Activated naive CD8-positive, alpha-beta T cell treated with anti-CD3 and anti-CD28 coated beads, Interleukin-2, amount 50 U/mL, for 16 hours (primary cell): ENCODE measurements at places on chromosomes 2 and 18.

- no peak for DNase-seq
Measured at GRCh38 chr18:23542461-23542860, 39.1 kb downstream of the RMC1 start.

DNA sequence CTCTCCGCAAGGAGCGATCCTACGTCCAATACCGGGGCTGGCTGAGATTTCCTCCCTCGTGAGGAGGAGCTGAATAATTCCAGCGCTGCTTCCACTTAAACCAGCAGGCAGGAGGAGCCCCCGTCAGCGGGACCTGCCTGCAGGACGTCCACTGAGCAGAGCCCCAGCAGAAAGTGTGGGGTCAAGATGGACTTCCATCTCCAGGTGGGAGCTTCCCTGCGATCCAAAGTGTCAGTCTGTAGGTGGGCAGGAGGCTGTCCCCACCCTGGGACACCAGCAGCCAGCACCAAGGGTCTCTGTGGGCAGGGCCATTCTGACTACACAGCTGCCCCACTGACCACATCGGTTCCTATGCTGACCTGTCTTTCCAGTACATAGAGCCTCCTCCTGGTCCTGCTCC is 462 bp upstream of the OTOS start:
- no peak for DNase-seq

DNA sequence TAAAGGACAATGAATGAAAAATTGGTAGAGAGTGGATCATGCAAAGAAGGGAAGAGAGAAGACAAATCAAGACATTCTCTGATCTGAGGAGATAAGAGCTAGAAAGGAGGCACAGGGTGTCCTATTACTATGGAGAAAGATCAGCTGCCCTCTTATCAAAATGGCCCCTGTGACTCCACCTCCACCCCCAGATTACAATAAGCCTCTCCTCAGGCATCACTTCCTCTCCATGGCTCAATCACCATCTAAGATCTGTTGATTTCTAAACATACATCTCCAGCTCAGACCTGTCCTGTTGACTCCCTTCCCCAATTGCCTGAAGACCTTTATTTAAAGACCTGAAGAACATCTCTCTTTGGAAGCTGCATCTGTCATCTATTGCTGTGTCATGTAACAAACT is 43.2 kb downstream of the SP100 start:
- no peak for DNase-seq

DNA sequence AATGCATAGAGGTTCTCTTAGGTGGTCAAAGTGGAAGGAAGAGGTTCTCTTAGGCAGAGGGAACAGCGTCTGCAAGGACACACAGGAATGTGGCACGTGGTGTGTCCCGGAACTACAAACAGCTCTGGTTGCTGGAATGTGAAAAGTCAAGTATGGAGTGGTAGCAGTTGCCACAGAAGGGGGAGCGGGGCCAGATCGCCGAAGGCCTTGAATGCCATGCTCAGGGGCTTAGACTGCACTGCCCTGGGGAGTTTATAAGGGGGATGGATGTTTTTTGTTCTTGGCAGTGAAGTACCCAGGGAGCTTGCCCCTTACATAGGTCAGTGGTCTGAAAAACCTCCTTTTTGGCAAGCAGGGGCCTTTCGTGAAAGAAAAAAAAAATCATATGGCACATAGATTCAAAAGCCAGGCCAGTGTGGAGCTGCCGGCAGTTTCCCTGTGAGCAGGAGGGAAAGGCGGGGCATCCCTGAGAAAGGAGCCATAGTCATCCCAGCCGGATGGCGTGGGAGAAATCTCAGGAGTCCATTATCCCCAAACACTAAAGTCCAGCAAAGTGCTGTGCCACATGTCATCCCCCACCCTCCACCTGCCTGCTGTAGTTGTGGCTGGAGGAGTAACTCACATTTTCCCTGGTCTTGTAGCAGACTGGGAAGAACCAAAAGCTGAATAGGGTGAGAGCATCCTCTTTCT is 45.4 kb downstream of the GORASP2 start:
- DNase-seq: no peak

- DNase-seq: no peak
Measured at GRCh38 chr18:36977121-36977520, 148.2 kb downstream of the KIAA1328 start.

- DNase-seq: no peak
Measured at GRCh38 chr2:101087638-101088037, 63.5 kb downstream of the TBC1D8 start.

DNA sequence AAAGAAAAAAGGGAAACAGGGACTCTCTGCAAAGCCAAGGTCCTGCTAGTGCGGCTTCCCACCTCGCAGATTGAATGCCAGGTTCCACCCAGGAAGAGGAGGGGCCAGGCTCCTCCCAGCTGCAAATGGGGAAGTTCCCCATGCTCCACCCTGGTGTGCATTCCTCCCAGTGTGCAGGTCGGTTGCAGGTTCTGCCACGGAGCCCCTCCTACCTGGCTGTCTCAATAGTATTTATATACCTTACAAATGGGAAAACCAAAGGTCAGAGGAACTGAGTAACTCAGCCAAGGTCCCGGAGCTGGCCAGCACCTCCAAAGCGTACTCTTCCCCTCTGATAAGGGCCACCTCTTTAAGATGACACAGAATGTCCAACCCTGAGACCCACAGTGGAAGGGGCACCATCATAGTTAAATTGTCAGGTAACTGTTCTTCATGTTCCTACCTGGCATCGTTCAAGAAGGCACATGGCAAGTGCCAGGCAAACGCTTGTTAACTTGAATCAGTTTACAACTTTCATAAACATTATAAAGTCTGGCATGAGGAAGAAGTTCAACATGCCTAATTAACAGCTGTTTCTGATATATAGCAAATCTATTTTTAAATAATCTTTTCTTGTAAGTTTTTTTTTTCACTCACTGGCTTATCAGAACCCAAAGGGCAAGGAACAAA is 35.5 kb downstream of the POU3F3 start:
- no peak for DNase-seq

GRCh38 chr18:48917579-48918517 is 32.9 kb downstream of the SMAD7 start:
- no peak for DNase-seq

DNA sequence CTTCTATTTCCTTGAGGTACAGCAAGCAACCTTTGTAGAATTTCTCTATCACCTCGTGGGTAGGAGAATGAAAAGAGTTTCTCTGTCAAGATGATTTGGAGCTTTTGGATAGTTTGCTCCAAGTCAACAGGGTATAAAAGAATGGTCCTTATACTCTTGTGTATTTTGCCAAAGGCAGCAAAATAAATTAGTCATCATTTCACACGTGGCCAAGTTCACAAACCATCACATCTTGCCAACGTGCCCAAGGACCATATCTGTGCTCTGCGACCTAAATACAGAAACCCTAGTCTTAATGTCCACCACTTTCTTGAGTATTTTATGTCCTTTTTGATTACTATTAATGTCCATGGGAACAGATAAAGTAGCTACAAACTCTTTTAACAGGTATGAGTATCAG is 262.9 kb downstream of the AFF3 start:
- no peak for DNase-seq

DNA sequence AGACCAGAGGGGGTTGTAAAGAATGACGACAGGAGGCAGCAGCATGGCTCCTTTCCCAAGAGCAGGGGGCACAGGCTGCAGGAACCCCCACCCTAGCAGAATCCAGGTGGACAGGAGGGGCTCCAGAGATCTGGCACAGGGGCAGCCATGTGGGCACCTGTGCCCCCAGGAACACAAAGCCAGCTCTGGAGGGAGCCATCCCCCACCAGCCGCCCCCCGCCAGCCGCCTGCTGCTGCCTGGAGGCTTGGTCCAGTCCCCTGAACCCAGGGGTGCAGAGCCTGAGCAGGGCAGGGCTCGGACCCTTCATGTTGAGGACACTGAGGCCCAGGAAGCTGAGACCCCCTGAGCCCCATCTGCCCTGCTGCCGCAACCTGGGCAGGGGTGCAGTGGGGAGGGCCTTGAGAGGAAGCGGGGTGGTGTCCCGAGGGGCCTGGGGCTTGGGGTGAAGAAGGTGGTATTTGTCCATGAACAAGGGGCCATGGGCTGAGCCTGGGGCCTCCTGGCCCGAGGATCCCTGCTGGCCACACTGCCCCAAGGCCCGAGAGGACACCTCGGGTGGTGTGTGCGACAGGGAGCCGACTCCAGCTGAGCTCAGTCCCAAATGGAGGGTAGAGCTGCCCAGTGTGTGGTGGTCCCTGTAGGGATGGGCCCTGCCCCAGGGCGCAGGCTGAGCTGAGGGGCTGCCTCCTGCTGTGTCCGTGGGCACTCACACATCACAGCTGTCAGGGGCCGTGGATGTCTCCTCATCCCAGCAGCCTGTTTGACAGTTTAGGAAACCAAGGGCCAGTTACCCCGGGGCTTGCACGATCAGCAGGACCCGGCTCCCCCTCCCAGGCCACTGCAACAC is 39.8 kb upstream of the SNED1 start:
- DNase-seq: no peak

GRCh38 chr2:178450524-178450773 is 526 bp downstream of the PRKRA start:
- DNase-seq: no peak

- DNase-seq: no peak
Measured at GRCh38 chr2:240387669-240388358, 47.6 kb upstream of the GPC1 start.

GRCh38 chr2:17429130-17429529 is 89.1 kb downstream of the RAD51AP2 start:
- DNase-seq: no peak

DNA sequence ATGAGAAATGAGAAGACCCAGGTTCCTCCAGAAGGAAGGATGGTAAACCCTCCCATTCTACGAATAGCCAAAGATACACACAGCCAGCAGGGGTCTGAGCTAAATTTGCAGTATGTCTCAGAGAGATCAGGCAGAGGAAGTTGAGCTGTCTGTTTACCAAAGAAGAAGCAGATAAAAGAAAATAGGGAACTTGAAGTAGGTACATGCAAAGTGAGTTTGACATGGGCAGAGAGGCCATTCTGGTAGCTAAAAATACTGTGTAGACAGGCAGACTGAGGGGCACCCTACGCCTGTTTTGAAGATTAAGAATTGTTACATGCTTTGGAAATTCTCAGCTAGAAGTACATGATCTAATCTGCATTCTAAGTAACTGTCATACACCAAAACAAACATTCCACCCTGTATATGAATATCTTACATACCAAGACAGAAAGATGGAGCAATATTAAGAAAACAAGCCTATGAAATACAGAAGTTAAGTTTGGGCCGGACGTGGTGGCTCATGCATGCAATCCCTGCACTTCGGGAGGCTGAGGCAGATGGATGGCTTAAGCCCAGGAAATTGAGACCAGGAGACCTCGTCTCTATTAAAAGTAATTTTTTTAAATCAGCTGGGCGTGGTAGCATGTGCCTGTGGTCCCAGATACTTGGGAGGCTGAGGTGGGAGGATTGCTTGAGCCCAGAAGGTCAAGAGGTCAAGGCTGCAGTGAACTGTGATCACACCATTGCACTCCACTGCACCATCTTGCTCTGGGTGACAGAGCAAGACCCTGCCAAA is 157.9 kb downstream of the ANKRD44 start:
- no peak for DNase-seq

- no peak for DNase-seq
Measured at GRCh38 chr2:127465258-127465657, 47.0 kb downstream of the PROC start.

DNA sequence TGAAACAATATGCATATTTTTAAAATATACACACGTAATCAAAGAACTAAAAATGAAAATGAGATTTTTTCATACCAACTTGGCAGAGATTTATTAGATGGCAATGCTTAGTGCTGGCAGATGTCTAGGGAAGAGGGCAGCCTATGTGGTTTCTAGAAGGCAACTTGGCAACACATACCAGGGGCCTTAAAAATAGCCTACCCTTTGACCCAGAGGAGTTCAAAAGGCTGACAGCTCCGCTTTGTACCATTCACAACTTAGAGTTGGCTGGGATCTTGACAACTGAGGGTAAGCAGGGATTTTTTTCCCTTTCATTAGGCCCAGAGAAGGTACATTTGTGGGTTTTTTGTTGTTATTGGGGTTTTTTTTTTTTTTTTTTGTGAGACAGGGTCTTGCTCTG is 26.4 kb upstream of the GPR55 start:
- no peak for DNase-seq

DNA sequence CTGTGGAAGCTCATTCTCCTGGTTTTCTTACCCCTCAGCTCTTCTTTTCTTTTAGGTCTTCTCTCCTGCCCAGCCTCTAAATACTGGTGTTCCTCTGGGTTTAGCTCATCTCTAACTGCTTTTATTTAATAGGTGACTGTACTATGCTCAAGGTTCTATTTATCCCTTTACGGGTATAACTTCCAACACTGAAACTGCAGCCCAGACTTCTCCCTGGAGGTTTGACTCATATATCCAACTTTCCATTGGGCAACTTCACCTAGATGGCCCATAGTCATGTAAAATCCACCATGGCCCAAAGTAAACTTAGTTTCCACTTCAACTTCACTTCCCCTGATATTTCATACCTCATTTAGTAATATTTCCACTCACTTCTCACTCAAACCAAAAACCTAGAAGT is 273.1 kb downstream of the PLCL1 start:
- no peak for DNase-seq

GRCh38 chr2:98588880-98589431 is 19.4 kb downstream of the COA5 start:
- DNase-seq: no peak

GRCh38 chr2:134407154-134407890 is 153.4 kb downstream of the MGAT5 start:
- no peak for DNase-seq

DNA sequence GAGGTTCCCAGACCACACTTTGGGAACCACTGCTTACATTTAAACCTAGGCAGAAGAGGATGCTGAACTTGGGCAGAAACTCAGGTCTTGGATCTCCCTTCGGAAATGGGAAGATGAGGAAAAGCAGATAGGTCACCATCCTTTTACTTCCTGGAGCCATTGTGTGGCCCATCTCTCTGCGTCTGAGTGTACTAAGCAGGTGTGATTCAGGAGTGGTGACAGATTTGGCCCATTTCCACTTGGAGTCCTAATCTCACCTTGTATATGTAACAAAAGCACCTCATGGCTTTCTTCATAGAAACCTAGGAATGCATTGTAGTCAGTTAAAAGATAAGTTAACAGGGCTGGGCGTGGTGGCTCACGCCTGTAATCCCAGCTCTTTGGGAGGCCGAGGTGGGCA is 71.0 kb downstream of the PRKCE start:
- DNase-seq: no peak

DNA sequence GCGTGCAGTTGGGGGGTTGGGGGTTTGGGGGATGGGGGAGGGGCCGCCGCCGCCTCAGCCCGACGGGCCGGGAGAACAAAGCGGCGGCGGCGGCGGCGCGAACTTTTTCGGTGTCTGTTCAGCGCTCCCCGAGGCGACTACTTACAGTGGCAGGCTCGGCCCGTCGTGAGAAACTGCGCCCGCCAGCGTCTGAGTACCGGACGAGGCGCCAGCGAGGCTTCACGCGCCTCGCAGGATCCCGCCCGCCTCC is 172 bp downstream of the PRKD3 start:
- no peak for DNase-seq

DNA sequence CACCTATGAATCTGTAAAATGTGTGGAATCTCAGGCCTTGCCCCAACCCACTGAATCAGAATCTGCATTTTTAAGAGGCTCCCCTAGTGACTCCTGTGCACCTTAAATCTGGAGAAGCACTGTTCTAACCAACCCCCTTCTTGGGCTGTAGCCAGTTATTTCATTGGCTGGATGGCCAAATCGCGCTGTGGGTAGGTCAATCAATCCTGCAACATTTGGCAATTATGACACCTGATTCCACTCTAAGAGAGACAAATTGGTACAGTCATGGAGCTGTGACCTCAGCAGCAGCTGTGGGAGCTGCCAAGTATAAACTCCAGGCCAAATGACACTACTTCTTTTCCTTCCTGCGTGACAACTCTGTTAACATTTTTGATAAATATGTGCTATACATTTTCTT is 208.7 kb downstream of the CLIP4 start:
- no peak for DNase-seq
